CD4-positive, alpha-beta T cell treated with Interleukin-10 for 1 hour (primary cell): ENCODE measurements at places on chromosomes 3 and 15.

DNA sequence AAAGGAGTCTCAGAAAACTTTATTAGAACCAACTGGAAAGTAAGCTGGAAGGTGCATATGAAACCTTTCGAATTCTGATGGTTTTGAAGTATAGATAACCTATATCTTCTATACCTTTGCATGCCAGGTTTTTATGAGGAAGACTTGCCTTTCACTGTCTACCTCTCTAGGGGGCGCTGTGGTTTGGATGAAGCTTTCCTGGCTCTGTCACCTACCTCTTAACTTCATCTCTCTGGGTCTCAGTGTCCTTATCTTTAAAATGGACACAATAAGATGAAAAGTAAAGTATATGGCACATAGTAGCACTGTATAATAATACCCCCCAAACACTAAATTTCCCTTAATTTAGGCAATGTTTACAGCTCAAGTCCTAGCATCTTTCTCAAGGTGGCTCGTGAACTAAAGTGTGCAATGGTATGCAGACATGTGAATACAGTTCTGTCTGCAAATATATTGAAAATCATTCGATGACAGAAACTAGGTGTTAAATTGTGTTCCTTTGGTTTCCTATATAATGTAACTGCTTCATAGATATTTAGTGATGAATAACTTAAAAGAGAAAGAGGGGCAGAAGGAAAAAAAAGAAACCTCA, 314.3 kb downstream of the CHST2 start:
- DNase-seq, result peak; percentile 15

- no peak for DNase-seq
Measured at GRCh38 chr3:127233371-127233770, 40.4 kb downstream of the PRR23E start.

- no peak for DNase-seq
Measured at GRCh38 chr3:17187589-17188184, 302.9 kb downstream of the PLCL2 start.

DNA sequence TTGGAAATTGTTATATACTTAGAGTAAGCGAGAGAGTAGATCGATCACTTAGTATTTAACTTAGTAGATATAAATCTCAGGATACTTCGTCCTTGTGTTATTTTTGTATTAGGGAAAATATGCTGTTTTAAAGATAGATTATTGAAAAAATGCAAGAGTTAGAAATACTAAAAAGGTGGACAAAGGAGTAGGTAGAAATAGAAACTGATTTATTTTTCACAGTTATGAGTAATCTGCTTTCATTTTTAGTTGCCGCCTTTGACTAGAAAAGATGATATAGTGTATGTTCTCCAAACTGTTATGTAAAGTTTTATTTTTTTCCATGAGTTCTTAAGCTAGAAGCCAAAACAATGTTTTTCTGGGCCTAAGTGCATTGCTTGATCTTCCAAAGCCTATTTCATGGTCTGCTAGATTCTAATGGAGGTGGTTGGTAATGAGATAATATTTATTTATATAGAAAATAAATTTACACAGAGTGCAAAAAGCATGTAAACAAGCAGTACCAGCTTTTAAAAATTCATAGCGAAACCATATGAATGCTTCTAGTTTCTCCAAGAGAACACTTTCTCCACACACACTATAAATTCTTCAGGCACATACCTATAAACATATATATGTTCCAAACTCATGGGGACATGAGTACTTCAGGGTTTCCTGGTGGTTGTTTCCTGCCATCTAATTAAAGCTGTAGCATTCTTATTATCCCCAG, 61.1 kb downstream of the DIPK2A start:
- no peak for DNase-seq

GRCh38 chr3:105798381-105798934, 70.4 kb downstream of the CBLB start:
- peak; percentile 22 for DNase-seq

GRCh38 chr3:6928064-6928463, 67.1 kb downstream of the GRM7 start:
- no peak for DNase-seq

GRCh38 chr3:155805204-155805801, 775 bp downstream of the C3orf33 start:
- DNase-seq, result peak; percentile 35

DNA sequence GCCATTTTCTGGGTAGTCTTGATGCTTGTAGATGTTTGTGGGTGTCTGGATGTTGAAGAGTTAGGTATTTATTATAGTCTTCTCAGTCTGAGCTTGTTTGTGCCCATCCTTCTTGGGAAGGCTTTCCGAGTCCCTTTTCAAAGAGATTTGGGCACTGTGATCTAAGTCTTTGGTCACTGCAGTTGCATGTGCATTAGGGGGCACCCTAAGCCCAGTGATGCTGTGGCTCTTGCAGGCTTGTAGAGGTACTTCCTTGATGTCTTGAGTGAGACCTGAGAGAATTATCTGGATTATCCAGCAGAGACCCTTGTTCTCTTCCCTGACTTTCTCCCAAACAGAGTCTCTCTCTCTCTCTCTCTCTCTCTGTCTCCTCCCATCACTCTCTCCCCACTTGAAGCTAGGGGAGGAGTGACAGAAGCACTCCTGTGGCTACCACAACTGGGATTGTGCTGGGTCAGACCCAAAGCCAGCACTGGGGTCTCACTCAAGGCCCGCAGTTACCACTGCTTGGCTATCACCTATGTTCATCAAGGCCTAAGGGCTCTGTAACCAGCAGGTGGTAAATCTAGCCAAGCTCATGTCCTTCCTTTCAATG, 68.5 kb downstream of the TMCO5A start:
- DNase-seq, result peak; percentile 13

DNA sequence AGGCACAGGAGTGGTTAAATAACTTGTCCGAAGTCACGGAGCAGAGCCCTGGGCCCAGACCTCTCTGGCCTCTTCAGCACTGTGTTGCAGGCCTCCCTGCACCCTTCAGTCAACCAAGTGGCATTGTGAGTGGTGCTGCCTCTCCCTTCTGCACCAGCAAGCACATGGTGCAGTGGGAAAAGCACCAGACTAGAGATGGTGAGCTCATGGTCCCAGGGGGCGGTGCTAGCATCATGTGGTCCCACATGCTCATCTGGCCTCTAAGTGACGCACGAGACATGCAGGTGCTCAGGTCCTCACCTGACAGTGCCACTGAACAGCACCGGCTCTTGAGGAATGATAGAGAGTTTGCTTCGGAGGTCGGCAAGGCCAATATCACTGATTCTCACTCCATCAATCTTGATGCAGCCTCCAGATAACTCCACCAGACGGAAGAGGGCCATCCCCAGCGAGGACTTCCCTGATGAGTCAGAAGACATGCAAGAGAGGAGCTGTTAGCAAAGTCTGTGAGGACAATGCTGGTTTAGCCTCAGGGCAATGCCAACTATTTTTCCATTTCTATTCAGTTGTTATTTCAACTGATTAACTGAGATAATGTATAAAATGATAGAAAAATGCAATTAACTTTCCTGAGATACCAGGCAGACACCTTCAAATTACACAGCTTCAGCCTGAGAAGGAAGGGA, 53.1 kb upstream of the PARL start:
- DNase-seq, result no peak

- DNase-seq, result no peak
Measured at GRCh38 chr3:71803248-71803647, 18.3 kb upstream of the PROK2 start.

- DNase-seq, result no peak
Measured at GRCh38 chr15:51828621-51829375, 655 bp upstream of the TMOD3 start.

DNA sequence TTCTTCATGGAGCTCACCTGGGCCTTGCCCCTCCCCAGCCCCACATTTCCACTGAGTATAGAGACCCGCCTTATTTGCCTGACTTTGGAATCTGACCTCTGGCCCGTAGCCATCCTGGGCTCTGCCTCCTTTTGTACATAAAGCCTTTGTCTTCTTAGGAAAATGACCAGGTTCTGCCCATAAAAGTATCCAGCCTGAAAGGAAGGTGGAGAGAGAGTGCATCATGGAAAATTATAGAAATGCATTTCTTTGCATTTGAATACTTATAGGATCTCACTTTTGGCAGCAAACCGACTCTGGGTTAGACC, 3.6 kb upstream of the SH2D7 start:
- no peak for DNase-seq

DNA sequence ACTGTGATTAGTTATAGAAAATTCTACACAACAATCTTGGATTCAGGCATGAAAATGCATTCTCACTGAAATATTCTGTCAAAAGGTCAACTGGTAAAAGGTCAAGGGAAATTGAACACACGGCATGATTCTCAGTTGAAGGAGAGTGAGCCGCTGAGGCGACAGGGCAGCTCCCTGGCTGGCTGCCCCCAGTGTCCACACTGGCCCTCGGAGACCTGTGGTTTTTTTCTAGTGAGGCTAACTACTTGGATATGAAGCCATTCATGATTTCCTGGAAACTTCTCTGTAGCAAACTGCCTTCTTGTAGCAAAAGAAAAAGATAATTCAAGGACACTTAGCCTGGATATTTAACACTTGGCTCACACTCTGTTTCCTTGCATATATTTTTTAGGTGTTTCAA, 37.2 kb downstream of the AADACL2 start:
- no peak for DNase-seq

GRCh38 chr15:82726816-82727215, 17.1 kb upstream of the AP3B2 start:
- DNase-seq, result no peak

DNA sequence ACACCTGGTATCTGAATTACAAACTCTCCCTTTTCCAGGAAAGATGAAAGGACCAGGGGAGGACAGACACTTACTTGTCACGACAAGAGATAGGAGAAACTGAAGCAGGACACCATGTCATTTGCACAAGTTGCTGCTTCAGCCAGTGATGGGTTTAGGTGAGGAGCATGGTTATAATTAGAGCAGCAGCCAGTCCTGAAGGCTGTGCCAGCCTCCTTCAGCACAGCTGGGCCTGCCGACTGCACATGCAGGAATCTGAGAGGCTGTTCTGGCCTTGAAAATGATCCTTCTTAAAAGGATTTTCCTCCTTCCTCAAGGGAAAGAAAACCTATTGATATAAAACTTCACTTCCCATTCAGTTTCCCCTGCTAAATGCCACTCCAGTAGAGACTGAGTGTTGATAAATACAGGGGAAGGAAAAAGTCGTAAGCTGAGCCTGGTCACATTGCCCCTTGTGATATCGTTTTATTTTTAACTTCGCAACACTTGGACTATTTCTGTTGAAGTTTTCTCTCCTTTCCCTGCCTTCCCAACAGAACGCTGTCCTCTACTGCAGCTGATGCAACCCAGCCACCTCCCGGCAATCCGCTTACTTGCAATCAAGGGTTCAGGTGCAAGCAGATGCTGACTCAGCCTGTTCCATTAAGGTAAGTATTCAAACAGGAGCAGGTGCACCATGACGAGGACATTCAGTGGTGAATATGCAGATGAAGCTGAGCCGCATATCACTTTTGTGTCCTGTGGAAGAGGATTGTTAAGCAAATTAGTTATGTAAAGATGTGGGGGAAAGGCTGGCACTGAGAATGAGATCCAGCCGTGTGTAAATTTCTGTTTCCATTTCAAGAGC, at the start of gene FBXO40:
Gene FBXO40 (plus strand): TSS at position 524 of the 847 bp plus-strand sequence. CDS start 27,197 bp downstream, outside the sequence.
- no peak for DNase-seq

DNA sequence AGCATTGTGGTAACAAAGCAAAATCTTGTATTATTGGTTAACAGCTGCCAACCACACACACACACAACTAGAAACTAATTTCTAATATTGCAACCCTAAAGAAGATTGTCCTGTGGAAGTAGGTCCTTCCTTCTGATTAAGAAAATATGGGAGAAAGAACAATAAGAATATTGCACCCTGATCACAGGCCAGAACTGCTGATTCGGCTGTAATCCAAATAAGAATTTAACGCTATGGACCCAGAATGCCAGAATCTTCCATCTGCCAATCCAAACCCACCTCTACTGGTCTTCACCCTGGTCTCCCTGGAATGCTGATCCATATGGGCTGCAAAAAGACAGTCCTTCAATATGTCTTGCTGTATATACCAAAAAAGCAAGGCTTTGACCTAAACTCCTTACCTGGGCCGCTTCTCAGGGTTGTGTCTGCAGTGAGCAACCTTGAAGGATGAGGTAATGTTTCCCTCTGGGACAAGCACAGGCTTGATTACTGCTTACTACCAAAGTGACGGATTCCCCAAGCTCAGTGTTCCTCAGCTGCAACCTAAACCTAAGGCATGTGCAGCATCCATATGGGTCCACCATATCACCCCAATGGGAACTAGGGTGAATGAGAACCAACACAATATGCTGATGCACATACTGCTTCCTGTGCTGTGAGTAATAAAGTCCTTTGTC, 8.0 kb downstream of the CCDC14 start:
- DNase-seq, result no peak

- no peak for DNase-seq
Measured at GRCh38 chr3:71317749-71318457, 265.6 kb downstream of the FOXP1 start.
